Germinal center (tissue), 1 donor: ENCODE measurements at places on chromosomes 4 and X.

- DNase-seq: no peak
Measured at GRCh38 chrX:17247144-17247543, 127.9 kb upstream of the NHS start.

- no peak for DNase-seq
Measured at GRCh38 chrX:130118441-130119311, 8.4 kb upstream of the ELF4 start.

DNA sequence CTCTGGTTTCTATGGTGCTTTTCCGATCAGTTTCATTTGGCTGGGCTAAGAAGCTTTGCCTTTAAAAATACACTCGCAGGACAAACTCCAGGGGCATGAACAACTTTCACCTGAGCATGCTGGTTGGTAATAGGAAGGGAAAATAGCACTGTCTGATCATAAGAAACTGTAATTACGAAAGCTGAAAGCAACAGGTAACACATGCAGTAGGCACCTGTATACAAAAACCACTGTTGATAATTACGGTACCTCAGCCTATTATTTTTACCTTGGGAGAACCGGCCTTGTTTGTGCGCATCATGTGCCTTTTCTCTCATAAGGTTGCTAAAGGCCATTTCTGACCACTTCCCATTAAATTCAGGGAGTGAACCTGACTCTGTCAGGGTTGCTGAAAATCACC, 45.7 kb downstream of the RTL9 start:
- no peak for DNase-seq

DNA sequence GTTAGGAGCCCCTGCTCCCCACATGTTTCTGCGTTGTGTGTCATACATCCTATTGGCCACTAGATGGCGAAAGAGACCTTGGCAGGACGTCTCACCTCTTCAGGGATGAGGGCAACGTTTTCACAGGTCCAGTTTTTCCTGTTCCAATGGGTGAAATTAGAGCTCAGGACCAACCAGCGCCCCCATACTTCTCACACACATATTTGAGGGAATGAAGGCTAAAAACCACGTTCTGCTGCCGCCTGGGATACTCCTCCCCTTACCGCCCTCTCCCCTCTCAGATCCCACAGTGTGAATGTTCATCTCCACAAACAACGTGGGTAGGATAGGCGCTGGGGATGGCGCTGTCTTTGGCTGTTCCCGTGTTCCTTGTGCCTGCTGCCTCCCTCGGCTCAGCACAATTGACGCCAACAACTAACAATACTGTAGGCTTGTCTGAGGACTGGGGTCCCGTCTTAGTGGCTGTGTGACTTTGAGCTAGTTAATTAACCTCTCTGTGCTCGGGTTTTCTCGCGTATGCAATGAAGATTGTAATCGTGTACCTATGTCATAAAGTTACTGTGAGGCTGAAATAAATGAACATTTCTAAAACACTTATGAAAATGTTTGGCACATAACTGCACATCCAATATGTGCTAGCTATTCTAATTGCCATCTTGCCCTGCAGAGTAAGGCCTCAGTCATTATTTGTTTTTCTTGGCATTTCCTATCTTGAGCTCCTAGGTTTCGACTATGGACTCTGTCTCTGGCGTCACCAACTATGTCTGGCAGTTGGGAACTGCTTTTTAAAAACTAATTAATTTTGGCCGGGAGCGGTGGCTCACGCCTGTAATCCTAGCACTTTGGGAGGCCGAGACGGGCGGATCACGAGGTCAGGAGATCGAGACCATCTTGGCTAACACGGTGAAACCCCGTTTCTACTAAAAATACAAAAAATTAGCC, 181.3 kb upstream of the STK26 start:
- DNase-seq: peak; percentile 28

- DNase-seq: peak; percentile 30
Measured at GRCh38 chrX:39854772-39855747, 242.7 kb downstream of the BCOR start.

DNA sequence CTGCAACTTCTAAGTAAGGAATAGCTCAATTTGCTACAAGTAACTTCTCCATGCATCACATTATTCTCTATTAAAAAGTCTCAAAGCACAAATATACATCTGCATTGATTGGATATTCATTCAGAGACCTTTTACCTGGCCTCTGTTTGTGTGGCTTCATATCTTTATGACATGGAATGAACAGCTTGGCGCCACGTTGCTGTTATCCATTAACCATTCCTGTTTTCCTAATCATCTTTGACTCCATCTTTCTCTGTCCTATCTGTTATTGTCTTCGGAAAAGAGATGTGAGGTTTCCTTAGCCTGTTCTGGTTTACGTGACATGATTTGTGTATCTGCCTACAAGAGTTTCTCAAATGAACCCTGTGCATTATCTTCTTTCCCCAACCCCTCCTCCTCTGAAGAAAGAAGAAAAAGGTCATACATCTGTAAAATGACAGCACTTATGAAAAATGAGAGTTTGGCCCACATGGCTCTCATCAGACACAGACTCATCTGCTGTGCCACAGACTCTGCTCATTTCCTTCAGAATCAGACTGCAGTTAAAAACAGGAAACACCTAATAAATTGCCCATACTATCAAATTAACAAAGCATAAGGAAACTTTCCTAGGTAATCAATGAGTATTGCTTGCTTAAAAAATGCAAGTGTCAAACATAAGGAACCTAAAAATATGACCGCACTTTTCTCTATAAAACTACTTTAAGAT, 347.6 kb upstream of the FAM241A start:
- no peak for DNase-seq

GRCh38 chrX:118508635-118509034, 13.0 kb downstream of the DOCK11 start:
- no peak for DNase-seq

GRCh38 chr4:175633310-175633709, 178.8 kb downstream of the GPM6A start:
- DNase-seq: no peak
